Jurkat, Clone E6-1 (cell line): ENCODE measurements at places on chromosomes 5 and 9.

DNA sequence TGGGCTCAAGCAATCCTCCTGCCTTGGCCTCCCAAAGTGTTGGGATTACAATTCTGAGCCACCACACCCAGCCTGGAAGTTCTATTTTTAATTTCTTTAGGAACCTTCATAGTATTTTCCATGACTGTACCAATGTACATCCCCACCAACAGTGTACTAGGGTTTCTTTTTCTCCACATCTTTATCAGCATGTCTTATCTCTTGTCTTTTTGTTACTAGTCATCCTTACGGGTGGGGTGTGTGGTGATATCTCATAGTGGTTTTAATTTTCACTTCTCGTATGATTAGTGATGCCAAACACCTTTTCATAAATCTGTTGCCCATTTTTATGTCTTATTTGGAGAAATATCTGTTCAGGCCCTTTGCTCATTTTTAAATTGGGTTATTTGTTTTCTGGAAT lies 123.0 kb upstream of the MEF2C start:
- DNase-seq = no peak

GRCh38 chr9:137190315-137190856 lies 1.9 kb downstream of the SSNA1 start:
- no peak for DNase-seq

DNA sequence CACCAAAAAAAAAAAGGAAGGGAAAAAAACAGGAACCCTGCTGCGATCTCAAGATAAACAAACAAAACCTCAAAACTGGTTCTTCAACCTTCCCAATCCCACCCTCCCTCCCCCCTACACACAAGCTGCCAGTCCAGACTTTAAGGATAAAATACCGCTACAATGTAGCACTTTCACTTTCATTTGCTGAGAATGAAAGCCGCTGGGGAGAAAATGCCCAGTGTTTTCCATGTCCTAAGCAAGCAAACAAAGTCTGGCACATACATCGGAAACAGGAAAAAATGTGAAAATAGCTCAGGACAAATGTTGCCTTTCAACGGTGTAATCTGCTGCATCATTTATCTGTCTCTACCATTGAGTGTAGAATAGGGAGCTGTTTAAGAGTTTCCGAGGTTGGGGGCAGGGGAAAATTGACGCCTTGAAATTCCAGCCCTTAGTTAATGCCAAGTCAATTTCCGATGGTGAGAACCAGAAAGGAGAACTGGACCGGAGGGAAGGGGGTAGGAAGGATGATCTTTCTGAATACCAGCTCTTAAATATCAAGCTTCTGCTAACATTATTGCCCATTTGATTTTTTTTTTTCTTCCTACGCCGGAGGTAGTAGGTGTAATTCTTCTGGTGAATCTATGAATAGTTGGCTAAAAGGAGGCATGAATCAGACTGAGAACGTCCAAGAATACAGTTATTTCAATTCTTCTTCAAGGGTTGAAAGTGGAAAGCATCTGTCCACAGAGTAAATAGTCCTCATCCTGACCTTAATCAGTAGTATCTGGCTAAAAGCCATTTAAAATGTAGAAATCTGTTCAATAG lies 1.2 kb upstream of the ADAMTS6 start:
- DNase-seq = no peak

GRCh38 chr5:33362915-33363314 lies 77.8 kb upstream of the TARS1 start:
- no peak for DNase-seq

- no peak for DNase-seq
Measured at GRCh38 chr5:73640861-73641320, 14.9 kb downstream of the ARHGEF28 start.

DNA sequence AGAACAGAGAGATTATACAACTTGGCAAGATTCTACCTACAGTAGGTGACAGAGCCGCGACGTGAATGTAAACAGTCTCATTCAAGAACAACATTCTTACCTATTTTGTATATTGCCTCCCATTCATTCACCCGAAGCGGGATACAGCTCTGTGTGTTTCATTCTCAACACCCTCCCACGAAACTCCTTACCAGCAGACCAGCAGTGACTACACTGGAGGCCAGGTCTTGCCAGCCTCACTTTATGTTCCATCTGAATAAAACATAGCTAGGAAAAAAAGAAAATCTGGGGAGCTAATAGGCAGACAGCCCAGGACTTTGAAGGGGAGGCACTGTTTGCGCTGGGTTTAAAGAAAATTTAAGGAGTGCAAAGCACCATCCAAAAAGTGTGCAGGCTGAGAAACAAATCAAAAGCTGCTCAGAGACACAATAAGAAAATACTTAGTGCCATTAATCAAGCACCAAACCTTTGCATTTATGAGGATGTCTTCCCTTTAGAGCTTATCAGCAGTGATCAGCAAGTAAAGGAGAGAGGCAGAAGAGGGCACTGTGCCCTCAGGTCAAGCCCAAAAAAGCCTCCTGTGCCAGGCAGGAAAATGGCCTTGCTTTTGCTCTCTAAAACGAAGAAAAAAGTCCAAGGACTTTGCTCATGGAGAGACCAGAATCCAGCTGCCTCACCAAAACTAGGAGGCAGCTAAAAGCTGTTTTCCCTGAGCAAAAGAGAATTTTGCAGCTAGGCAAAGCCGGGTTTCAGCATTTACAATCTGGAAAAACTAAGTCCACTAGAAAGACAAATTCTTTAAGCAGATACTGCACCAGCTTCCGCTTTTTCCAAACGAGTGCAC lies 295.1 kb downstream of the BNC2 start:
- no peak for DNase-seq

DNA sequence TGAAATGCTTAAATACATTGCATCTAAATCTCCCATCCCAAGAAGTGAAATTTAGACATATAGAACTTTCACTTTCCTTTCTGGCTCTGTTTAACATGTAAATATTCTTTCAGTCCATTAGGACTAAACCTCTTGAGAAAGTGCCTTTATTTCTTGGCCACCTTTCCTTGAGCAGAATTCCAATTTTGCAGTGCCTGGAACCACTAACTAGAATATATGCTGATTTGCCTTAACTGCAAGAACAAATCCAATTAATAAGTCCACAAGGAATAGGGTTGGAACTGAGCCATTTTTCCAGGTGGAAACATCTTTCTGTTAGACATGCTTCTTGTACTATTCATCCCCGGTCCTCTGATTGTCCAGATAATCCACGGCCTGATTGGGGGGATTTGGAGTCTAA lies 478.0 kb downstream of the ENC1 start:
- DNase-seq = no peak

DNA sequence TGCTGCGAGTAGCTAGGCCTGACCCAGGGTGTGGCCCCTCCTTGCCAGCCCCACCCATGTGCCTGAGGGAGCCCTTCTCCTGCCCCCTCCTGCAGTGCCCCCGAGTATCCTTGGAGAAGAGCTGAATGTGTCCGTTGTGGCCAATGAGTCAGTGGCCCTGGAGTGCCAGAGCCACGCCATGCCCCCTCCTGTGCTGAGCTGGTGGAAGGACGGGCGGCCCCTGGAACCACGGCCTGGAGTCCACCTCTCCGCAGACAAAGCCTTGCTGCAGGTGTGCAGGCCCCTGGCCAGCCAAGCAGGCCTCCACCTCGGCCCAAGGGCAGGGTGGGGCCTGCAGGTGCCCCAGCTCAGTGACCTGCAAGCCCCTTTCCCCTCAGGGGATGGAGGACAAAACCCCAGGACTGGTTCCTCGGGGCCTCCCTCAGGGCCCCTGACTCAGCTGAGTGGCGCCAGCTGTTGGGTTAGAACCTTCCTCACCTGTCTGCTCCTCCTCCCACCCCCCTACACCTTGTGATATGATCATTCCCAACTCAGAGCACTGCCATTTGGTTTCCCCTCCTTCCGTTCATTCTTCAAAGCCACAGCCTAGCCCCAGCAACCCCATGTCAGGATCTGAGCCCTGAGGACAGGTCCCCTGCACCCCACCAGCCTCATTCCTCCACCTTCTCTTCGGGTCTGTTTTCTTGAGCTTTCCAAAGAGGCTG lies 80.0 kb upstream of the ASS1 start:
- no peak for DNase-seq
